ENCODE measurements at places on chromosomes 6 and 20.

DNA sequence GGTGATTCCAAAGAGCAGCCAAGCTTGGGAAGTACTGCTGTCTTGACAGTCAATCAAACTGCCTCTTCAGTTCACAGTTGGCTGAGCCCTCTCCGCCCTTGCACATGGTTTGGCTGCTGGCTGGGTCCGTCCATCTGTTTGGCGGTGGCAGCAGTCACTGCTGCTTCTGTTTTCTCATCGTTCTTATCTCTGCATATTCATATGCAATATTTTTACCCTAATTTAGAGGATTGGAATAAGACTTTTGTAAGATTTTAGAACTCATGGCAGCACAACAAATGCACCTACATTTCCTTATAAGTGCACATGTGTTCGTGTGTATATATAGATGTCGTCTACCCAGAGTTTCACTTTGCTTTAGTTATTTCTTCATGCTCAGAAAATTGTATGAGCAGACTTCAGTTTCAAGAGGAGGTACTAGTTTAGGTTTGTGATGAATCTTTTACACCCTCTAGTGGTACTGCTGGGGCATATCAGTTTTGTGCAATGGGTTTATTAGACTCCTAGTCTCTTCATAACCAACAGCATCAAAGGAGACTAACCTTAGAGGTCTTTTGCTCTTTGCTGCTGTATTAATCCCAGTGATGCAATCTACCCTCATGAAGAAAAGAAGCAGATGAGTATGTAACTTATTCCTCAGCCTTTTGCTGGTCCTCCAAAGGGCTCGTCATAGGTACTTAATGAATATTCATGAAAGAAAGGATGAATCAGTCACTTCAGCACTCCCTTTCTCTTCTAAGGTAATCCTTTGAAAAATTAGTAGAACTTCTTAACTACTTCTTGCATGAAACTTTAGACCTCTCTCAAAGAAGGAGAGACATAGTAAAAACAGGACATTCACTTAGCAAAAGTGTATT lies 44.3 kb downstream of the KHDC1L start:
- DNase-seq = no peak

DNA sequence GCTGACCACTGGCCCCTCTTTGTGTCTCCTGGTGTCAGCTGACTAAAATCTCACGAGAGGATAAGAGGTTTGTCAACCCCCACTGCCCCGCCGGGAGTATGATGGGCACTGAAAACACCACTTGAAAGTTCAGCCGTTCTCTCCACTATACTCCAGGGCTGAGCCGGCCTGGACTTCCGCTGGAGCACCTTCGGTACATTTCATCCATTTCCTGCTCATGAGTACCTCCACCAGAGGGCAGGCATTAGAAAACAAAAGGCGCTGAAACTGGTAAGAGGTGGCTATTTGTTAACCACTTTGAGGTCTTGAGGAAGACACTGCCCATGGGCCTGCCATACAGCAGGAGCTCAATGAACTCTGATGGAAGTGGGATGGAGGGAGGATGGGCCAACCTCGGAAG lies 17.9 kb upstream of the ANKRD60 start:
- no peak for DNase-seq

DNA sequence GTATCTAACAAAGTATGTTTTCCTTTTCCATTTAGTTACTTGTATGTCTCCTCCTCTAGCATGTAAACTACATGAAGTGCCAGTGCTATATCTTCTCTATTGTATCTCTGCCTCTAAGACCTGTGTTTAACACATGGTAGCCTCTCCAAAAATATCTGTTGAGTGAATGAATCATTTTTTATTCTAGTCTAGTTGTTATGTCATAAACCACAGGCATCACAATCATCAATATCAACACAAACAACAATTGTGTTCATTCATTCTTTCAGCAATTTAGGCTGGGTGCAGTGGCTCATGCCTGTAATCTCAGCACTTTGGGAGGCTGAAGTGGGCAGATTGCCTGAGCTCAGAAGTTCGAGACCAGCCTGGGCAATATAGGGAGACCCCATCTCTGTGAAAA lies 111.6 kb upstream of the EYA4 start:
- DNase-seq = no peak

GRCh38 chr6:109507490-109508072 lies 24.6 kb upstream of the ZBTB24 start:
- DNase-seq = no peak

DNA sequence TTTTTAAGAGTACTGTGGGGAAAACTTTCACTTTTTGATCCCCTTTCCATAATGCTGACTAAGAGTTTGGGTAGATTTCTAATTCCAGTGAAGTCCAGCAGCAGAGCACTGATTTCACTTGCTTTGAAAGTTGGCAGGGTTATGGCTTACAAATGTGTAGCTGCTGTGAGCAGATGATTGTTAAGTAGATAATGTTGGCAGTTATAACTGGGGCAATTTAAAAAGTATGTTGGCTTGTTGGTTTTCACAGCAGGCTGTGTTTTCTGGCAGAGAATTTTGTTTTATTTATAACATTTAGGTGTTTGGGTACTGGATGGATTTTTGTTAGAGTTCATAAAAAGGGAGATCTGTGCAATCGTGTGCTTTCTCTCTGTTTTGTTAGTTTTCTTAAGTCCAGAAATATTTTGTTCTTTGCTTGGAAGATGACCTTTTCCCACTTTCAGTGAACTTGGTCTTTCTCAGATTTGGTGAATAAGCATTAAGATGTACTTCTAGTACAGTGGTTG lies 31.4 kb downstream of the AFDN start:
- DNase-seq = no peak

DNA sequence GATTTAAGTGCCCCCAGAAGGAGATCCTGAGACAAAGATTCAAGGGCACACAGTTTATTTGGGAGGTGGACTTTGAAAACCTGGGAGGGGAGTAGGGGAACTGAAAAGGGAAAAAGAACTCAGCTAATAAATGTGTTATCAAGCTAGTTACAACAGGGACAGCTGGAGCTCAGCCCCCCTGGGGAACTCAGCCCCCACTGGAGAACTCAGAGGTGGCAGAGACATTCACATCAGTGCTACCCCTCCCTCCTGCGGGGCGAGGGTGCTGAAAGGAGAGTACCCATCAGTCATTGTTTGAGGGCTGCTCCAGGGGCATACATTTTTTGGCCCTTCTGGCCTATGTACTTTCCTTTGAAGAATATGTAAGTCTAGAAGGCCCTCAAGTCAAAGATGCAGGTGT lies 101.4 kb downstream of the LRFN2 start:
- DNase-seq = no peak

DNA sequence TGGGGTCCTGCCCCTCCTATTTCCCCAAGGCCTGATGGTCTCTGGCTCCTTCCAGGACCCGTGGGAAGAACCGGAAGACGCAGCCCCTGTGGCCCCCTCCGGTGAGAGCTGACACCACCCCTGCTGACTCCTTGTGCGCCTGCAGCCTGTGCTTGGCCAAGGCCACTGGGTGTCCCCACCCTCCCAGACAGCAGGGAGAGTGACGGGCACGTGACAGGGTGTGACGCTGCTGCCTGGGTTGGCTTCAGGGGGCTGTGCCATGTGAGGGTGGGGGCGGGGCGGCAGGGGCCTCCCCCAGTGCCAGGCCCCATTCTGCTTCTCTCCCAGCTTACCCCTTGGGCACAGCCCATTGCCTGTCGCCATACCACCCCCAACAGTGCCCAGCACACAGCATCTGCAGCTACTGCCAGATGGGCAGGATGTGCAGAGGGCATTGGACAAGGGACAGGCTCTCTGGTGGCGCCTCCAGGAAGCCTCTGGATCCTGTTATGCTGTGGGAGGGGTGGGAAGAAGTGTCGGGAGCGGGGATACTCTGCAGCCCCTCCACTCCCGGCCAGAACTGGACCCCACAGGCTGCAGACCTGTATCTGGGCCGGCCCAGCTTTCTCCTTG lies 2.9 kb downstream of the BIRC7 start:
- no peak for DNase-seq

DNA sequence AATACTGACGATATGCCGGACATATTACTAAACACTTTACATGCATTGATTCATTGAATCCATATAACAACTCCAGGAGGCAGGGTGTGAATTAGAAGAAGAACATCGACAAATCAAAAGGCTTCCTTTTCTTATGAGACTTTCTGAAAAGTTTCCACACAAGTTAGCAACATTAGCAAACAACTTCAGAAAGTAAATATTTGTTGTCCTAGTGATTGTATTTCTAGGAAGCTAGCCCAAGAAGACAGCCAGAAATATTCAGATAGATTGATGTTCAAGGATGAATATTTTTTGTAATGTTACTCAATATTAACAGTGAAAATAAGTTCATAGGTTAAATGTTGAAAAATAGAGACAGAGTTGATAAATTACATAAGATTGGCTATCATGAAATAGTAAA lies 120.6 kb downstream of the GFRAL start:
- no peak for DNase-seq

DNA sequence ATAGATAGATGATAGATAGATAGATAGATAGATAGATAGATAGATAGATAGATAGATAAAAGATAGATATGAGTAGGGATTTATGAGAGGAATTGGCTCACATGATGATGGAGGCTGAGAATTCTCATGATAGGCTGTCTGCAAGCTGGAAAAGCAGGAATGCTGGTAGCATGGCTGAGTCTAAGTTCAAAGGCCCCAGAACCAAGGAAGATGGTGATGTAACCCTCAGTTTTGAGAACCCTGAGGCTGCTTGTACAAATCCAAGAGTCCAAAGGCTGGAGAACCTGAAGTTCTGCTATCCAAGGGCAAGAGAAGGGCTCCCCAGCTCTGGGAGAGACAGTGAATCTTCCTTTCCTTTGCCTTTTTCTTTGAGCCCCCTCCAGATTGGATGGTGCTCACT lies 210.8 kb downstream of the RFPL4B start:
- no peak for DNase-seq

- no peak for DNase-seq
Measured at GRCh38 chr6:133254552-133255228, 13.5 kb downstream of the EYA4 start.

- no peak for DNase-seq
Measured at GRCh38 chr6:160260367-160260766, 1.7 kb upstream of the SLC22A2 start.

- DNase-seq = no peak
Measured at GRCh38 chr20:9119776-9120175, 50.9 kb downstream of the PLCB4 start.

- no peak for DNase-seq
Measured at GRCh38 chr6:38209371-38210260, 390.1 kb downstream of the ZFAND3 start.

All from stimulated activated CD8-positive, alpha-beta memory T cell treated with anti-CD3 and anti-CD28 coated beads, Interleukin-4, amount 100 ng/mL, for 4 hours (primary cell).